ENCODE measurements at places on chromosomes 7 and 10.

GRCh38 chr7:44116789-44117666 is 6.3 kb downstream of the POLD2 start:
- DNase-seq, result peak; percentile 24

DNA sequence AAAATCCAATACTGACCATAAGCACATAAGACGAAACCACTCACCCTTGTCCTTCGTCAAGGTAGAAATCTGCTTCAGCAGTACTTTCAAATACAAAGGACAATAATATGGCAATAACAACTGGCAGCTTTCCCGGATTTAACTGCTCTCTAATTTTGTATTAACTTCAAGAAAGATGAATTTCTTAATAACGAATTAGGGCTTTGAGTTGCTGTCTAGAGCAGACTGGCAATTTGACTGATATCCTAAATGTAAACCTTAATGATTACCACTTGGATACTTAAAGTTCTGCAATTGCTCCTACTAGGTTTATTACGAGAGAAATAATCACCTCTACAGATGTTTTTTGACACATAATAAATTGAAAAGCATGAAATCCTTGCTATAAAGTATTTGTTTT is 418.7 kb downstream of the MAGI2 start:
- DNase-seq, result no peak

- DNase-seq, result peak; percentile 86
Observed at GRCh38 chr10:73744664-73744975, 448 bp downstream of the SEC24C start.

GRCh38 chr7:135712796-135713195 is 15.2 kb downstream of the SLC13A4 start:
- no peak for DNase-seq

GRCh38 chr10:34184939-34185386 is 630.1 kb downstream of the PARD3 start:
- no peak for DNase-seq

DNA sequence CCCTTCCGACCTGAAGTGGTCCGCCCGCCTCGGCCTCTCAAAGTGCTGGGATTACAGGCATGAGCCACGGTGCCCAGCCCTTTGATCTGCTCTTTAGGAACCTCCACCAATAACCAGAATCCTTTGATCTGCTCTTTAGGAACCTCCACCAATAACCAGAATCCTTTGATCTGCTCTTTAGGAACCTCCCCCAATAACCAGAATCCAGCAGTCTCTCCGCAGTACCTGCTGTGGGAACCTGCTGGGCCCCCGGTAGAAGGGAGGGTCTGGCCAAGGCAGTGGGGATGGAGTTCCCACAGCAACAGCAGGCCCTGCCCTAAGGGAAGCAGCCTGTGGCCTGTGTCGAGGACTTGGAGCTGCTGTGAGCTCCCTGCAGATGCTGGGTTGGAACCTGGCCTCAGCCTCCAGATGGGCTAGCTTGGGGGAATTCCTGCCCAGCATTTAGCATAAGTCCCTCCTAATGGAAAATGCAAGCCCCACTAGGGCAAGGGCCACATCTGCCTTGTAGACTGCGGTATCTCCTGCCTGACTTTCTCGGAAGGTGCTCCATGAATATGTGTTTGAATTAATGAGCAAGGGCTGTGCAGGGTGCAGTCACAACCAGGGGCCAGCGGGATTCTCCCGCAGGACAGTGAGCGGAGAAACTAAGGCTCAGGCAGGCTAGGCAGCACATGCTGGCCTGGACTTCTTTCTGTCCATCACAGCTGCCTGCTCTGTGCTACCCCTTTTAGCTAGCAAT is 165.8 kb downstream of the UBE2H start:
- no peak for DNase-seq

DNA sequence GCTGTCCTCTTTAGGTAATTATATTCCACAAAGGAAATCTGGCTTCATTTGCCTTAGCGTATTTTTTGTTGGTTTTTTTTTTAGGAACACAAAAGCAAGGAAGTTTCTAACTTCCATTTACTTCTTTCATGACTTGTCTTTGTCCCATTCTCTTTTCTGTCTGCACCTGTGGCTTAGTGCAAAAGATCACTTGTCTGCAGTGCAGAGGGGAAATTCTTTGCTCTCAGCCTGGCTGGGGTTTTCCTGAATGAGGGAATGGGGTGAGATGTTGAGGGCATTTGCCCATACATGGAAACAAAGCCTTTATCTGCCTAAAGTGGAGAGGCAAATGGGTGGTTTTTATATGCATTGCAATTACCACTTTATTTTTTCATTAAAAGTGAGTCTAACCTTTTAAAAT is 361.1 kb upstream of the IGFBP3 start:
- no peak for DNase-seq

- no peak for DNase-seq
Observed at GRCh38 chr7:33356336-33356735, 227.0 kb downstream of the BBS9 start.

DNA sequence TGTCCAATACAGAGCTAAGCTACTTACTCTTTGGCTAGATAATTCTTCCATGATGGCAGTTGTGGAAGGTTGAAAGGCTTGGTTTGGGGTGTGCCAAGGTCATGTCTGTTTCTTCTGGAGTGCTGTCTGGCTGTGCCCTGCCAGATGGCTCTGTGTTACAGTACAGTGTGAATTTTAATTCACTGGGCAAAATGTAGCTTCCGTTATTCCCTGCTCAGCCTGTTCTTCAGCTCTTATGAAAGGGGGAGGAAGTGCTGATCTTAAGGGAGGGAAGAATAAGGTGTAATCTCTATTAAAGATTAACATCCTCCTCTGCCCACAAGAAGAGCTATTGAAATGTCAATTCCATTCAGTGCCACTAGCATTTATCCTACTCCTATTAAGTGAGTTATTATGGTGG is 52.2 kb downstream of the SND1 start:
- DNase-seq, result no peak

DNA sequence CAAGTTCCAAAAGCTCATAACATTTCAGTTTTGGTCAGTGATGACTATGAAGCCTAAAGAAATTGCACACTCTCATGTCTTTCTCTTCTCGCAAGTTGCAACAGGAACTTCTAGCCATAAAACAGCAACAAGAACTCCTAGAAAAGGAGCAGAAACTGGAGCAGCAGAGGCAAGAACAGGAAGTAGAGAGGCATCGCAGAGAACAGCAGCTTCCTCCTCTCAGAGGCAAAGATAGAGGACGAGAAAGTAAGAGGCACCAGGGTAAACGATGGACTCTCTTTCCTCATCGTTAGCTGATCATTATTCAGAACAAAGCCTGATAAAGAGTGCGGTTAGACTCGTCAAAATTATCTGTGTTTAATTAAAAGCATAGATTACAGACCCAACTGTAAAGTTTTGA is 94.7 kb downstream of the HDAC9 start:
- DNase-seq, result no peak

DNA sequence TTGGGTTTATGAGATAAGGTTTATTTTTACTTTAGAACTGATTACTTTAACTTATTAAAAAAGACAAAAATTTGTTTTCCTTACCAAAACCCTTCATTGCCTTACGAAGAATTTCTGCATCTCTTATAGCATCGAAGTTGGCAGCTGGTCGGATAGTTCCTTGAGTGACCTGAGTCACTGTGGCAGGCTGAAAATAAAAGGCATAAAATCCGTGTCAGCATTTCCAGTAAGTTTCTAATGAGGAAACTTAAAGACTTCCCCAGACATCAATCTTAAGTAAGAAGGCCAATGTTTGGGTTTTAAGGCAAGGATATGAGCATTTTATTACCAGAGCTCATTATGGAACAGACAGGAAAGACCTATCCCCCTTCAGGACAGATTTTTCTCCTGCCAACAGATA is 25.6 kb downstream of the ANXA7 start:
- no peak for DNase-seq

GRCh38 chr7:13628239-13629001 is 361.0 kb downstream of the ETV1 start:
- DNase-seq, result no peak

All from kidney (tissue), 22 donors.